ENCODE measurements at places on chromosomes 4 and X.
A peak's percentile ranks its signal among the peaks of the same experiment; 100 is the strongest.

DNA sequence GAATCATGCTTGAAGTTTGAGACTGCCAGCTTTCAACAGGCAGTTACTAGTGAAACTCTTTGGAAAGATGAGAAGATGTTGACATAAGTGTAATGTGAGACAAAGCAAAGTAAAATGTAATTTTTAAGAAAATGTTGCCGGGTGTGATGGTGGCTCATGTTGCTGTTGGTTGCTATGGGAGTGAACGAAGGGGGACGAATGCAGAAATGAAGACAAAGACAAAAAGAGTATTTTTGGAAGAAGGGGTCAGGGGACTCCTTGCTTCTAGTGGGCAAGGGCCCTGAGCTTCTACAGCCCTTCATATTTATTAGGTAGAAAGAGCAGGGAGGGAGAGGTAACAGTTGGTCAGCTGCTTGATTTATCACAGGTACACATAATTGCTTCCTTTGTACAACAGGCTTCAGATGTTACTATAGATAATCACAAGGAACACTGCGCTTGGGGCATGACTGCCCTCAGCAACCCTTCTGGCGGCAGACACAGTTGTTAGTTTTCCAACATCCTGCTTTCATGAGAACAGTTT, 11.9 kb upstream of the UGDH start:
- no peak for DNase-seq

DNA sequence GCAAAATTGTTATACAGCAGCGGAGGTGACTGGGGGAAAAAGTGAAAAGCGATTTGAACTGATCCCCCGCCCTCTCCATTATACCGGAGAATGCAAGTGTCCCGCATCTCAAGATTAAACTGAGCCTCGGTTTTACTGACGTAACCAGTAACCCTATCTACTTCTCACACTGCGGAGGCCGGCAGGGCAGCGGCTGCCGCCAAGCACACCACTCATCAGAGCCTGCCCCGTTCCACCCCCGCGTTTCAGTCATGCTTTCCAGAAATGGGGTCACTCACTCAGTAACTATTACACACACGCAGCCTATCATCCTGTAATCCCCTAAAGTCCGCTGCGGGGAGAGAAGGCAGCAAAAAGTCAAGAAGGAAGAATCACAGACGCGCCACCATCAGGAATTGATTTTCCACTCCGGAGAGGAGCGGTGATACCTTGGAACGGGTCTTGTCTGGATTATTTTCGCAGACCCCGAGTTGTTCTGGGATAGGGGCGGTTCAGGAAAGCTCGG, 1.4 kb downstream of the RPS6KA3 start:
- peak; percentile 75 for DNase-seq

- DNase-seq = no peak
Observed at GRCh38 chr4:88753658-88754571, 56.3 kb upstream of the NAP1L5 start.

- peak; percentile 66 for DNase-seq
Observed at GRCh38 chrX:14351611-14352303, 177.6 kb upstream of the GLRA2 start.

DNA sequence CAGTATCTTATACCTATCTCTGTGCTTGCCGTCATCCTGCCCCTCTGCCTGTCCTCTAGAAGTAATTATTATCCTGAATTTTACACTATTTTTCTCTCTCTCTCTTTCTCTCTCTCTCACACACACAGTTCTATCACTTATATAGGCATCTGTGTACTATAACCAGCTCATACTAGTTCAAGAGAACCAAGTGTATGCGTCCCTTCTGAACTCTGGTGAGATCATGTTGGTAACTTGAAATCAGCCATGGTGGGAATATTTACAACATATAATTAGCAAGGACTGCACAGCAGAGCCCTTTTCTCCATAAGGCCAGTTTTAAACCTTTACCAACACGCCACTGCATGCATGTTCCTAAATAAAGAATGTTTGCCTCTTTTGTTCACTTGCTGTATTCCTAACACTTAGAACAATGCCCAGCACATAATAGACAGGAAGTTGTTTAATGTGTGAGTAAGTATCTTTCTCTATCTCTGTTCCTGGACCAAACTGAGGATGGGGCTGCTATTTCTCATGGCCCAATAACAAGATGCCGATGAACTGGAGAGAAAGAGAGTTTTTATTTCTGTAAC, 51.1 kb upstream of the IL21 start:
- no peak for DNase-seq

DNA sequence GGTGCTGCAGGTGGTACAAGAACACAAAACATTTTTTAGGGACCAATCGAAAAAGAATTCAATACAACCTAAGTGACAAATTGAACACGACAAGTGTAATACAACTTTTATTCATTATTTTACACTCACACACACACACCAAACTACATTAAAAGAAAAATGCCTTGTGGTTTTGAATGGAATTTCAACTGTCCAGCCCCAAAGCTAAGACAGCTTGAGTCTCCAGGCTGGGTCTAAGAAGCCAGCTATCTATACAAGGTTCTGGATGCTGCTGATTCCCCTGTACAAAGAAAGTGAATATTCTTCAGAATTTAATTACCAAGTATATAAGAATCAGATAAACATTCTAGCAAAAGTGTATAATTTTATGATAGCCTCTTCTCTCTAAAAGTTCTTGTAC, 118.2 kb downstream of the PPP3CA start:
- DNase-seq = no peak

GRCh38 chr4:170465429-170465828, 375.7 kb upstream of the AADAT start:
- peak; percentile 44 for DNase-seq

DNA sequence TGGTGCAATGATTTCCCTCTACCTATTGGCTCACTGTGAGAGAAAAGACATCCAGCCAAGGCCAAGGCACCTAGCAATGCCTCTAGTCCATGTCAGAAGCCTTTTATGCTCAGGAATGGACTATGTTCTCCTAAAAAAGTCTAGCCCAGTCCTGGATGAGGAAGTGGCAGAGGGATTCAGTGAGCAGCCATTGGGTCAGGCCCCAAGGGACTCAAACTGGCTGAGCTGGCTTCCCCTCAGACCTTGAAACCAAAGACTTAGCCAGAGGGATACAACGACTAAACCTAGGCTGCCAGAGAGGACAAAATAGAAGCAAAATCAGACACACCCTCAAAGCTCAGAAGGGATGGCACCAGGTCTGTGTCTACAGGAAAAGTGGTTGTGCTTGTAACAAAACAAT, 49.1 kb downstream of the ARHGEF9 start:
- no peak for DNase-seq

GRCh38 chrX:54288277-54288676, 69.6 kb downstream of the WNK3 start:
- DNase-seq = no peak

- DNase-seq = peak; percentile 75
Observed at GRCh38 chr4:169934794-169935429, 91.3 kb downstream of the MFAP3L start.

DNA sequence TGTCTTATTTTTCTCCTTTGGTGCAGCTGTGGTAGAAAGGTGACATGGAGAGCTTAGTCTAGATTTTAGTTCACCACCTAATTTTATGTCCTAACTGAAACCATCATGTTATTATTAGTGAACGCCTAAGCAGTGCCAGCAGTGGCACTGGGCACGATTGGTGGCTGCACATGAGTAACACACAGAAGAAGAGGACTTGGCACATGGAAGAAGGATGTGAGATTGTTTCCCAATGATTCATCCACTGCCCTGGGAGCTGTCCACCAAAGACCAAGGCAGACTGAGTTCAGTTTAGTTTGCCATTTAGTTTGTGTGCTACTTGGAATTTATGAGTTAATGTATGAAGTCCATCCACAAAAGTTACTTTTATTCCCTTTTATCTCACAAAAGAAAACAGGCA, 68.1 kb upstream of the NAP1L5 start:
- DNase-seq = no peak

- DNase-seq = no peak
Observed at GRCh38 chrX:40277672-40278071, 179.9 kb upstream of the BCOR start.

- no peak for DNase-seq
Observed at GRCh38 chr4:46316215-46316614, 73.7 kb downstream of the GABRA2 start.

- no peak for DNase-seq
Observed at GRCh38 chrX:52923781-52924241, 26.7 kb downstream of the FAM156B start.
